ENCODE measurements at places on chromosomes 3 and 15.

DNA sequence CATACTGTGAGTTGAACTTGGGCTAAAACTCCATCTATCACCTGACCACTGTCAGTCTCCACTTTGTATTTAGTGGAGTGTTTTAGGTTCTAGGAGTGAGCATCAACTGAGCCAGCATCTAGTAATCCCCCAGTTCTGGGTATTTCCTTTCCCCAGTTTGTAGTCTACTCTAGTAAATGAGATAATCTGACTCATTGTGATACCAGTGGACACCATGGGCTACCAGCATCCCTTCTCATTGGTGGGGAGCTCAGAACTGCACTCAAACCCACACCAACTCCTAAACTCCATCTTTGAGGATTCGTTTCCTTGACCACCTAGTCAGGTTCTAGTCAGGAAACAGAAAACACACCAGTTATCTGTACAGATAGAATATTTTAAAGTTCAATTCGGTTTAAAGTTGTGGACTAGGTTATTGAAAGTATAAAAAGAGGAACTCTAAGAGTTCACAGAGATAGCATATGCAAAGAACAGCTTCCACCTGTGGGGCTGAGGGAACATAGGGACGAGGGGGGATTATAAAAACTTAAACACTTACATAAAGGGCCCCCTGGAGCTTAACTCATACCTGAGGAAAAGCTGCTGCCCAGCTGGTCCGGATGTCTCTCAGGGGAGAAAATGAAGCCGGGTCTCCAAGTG lies 36.0 kb downstream of the LEO1 start:
- no peak for DNase-seq

DNA sequence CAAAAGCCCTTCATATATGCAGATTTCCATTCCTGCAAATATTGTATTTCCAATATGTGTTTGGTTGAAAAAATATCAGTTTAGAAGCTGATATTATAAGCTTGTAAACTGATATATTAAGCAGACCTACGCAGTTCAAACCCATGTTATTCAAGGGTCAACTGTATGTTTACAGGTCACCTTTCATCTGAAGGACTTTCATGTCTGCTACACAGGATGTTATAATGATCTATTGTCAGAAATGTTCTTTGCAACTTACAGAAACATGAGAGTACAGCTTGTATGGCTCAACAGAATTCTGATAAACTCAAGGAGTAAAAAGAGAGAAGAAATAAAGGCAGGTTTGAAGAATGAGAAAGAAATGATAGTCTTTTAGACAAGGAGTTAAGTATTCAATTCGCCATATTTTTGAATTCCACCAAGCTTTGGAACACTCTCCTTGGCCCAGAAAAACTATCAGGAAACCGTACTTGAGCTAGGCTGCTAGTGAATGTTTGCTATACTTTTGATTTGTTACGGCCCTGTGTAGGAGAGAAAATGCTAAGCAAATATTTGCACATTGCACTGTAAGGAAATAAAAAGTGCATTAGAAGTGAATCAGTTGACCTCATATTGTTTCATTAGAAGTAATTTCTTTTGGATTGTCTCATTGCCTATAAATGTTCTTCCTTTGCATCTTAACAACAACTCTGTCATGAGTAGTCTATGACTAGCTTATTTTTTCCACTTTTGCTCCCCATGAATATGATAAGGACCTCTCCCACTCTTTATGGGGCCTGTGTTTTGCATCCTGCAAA lies 81.2 kb downstream of the NEK11 start:
- DNase-seq, result no peak

- no peak for DNase-seq
Measured at GRCh38 chr15:65730549-65731172, 61.4 kb downstream of the DENND4A start.

DNA sequence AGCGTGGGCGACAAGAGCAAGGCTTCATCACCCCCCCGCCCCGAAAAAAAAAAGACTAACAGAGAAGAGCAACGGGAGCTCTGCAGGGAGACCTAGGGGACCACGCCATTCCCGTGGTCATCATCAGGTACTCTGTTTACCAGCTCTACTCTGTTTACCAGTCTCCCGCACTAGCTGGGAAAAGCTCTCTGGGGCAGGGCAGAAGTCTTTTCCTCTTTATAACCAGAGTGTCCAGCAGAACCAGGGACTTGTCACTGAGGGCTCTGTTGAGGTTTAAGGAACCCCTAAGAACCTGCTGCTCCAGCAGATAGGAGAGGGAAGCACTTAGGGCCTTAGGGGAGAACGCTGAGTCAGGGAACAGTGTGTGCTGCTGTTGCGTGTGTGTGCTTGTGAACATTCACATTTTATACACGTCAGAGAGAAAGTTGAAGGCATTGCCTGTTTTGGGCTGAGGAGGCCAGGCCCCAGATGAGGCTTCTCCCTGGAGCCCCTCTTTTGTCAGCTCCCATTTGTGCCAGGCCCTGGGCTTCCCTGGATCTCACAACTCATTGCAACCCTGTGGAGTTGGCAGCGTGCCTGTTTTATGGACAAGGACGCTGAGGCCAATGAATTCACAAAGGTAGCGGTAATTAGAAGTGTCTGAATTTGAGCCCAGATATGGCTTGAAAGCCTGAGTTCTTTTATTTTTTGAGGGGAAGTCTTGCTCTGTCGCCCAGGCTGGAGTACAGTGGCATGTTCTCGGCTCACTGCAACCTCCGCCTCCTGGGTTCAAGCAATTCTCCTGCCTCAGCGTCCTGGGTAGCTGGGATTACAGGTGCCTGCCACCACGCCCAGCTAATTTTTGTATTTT lies 24.2 kb upstream of the ERICH6 start:
- DNase-seq, result no peak

GRCh38 chr15:90423801-90424319 lies 35.8 kb downstream of the IQGAP1 start:
- DNase-seq, result no peak

DNA sequence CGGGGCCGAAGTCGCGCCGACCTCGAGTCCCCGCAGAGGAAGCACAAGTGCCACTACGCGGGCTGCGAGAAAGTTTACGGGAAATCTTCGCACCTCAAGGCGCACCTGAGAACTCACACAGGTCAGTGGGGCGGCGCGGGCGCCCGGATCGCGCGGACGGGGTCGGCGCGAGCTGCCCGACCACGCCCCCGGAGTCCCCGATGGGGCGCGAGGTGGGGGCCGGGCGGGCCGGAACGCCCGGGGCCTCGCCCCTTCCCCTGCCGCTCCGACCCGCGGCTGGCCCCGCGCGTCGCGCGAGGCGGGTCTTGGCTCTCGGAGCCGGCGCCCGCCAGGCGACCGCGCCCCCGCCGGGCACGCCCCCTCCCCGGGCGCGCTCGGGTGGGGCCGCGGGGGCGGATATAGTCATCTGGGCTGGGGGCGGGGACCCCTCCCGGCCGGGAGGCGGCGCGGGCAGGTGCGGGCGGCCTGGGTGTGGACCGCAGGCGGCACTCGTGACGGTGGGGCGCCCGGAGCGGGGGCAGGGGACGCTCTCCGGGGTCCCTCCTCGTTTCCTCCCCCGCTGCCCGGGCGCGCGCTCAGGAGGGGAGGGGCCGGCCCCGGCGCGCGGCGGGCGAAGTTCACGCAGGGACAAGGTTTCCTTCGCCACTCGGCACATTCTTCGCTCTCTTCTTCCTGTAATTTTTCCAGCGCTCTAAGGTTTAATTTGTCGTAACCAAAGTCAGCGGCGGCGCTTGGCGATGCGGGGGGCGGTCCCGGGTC lies 1.2 kb downstream of the KLF13 start:
- DNase-seq, result peak; percentile 75

DNA sequence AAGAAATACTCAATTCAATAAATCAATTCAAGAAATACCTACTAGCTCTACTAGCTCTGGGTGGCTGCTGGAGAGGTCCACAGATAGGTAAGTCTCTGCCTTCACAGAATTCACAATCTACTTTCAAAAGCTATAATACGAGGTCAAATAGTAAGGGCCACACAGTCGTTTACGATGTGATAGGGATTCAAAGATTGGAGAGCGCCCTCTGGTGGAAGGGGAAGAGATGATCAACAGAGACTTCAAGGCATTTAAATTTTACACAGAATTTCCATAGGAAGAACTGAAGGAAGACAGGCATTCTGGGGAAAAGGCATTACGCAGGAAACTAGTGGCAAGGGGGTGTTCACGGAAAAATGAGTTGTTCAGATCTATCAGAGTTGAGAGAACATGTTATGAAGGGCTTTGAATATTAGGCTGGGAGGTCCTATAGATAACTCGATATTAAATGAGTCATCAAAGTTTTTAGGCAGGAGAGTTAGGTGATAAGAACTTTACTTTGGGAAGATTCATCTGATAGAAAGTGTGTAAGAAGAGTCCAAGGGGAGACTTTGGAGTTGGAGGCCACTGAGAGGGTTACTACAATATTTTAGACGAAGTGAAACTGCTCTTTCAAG lies 128.8 kb downstream of the FRMD5 start:
- peak; percentile 1 for DNase-seq

GRCh38 chr3:133040696-133041523 lies 2.7 kb downstream of the TMEM108 start:
- DNase-seq, result no peak

DNA sequence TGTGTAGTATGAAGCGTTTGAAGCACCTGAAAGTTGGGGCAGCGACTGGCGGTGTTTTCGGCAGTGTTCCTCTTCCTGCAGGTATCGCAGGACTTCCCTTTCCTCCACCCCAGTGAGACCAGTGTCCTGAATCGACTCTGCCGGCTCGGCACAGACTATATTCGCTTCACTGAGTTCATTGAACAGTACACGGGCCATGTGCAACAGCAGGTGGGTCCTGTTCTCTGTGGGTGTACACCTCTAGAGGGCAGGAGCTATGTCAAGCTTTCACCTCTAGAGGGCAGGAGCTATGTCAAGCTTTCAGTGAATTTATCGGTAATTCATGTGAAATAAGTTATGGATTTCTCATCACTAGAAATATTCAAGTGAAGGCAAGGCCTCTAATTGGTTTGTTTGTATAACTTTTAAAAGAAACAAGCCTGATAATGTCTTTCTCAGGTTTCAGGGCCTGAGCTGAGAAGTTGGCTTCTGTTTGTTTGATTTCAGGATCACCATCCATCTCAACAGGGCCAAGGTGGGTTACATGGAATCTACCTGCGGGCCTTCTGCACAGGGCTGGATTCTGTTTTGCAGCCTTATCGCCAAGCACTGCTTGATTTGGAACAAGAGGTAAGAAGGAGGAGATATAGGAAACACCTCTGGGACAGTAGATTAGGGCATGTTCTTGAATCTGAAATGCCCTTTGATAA lies 5.3 kb downstream of the TUBGCP4 start:
- DNase-seq, result peak; percentile 22

GRCh38 chr3:25025236-25025635 lies 402.8 kb upstream of the RARB start:
- no peak for DNase-seq

- no peak for DNase-seq
Measured at GRCh38 chr3:7203969-7204847, 343.3 kb downstream of the GRM7 start.

- DNase-seq, result no peak
Measured at GRCh38 chr3:11563865-11564185, 79.9 kb downstream of the VGLL4 start.

DNA sequence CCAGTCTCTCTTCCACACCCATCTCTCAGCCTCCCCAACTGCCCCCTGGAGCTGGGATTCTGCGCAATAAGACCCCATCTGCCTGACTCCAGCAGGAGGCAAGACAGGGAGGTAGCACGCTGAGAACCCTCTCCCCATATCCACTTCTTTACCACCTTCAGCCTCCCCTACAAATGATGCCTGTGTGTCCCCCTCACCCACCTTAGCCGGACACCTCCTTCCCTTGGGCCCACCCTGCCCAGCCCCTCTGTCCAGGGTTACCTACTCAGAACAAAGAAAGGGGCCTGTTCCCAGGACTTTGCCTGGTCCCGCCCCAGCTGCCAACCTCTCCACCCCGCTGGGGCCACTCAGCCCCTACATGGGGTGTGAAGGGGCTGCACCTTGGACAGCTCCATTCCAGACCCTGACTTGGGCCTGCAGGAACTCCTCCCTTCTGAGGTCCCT lies 40.8 kb upstream of the ATP2B2 start:
- no peak for DNase-seq

GRCh38 chr3:160331127-160331937 lies 67.7 kb downstream of the IFT80 start:
- no peak for DNase-seq

Data from T-cell (primary cell).